ENCODE measurements at places on chromosomes 11 and 22.

GRCh38 chr11:90113541-90113940, 20.9 kb upstream of the NAALAD2 start:
- DNase-seq, result no peak

DNA sequence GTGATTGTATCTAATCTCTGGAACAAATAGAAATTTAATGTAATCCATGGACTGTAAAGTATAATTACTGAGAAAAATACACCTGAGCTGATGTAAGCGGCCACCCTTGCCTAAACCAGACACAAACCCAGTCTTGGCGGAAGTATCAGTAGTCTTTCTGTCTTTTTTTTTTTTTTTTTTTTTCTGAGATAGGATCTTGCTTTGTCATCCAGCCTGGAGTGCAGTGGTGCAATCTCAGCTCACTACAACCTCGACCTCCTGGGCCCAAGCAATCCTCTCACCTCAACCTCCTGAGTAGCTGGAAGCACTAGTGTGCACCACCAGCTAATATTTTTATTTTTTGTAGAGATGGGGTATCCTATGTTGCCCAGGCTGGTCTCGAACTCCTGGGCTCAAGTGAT, 5.5 kb upstream of the CXCR5 start:
- DNase-seq, result no peak

- DNase-seq, result no peak
Observed at GRCh38 chr22:26276529-26277160, 107.4 kb downstream of the SEZ6L start.

DNA sequence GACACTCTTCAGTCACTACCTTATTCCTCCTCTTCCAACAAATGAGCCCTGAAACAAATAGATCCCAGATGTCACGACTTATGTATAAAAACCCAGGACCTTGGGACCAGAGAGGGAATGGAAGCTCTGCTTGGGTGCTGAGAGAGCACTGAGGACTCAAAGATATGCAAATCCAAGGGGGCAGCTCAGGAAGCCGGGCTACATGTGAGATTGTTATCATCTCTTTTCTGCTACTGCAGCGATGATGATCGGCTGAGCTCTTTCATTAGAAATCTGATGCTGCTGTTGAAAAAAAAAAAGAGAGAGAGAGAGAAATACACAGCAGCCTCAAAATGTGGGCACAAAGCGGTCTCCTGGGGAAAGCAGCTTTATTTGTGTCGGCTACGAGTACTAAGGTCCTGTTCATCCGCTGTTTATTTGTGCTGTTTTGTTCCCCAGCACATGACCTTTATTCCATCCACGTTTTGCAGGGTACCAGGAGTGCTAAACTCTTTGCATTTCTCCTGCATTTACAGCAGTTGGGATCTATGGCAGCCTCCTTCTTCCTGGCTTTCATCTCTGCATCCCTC, 120.2 kb downstream of the TRIM29 start:
- no peak for DNase-seq

- DNase-seq, result no peak
Observed at GRCh38 chr11:19345519-19345847, 104.7 kb upstream of the E2F8 start.

Measured in chondrocyte (in vitro differentiated cells).